ENCODE measurements at places on chromosomes 6 and 20. TPM values are rescaled to one million over a fixed set of nuclear protein-coding genes. Genes with fewer than 3 reads are reported as not detected.

DNA sequence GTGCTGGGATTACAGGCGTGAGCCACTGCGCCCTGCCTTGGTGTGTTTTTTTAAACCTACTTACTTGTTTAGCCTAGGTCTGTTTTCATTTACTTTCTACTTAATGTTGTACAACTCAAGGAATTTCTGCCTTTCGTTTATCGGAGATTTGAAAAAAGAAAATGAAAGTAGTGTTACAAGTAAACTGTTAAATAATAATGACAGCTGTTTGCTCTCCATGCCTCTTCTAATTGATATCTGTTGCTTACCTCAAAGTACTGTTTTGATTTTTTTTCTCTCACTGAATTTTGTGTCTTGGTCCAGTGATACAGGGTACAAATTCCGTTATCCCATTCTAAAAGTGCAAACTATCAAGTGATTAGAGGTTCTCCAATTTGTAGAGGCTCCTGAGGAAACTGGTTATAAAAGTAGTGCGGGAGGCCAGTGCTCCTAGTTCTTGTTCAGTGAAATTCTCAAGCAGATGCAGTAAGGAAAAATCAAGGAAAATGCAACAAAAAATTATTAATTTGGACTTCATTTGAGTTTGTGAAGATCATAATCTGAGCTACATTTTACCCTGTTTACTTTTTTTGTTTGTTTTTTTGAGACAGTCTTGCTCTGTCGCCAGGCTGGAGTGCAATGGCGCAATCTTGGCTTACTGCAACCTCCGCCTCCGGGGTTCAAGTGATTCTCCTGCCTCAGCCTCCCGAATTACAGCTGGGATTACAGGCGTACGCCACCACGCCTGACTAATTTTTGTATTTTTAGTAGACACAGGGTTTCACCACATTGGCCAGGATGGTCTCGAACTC is 2.2 kb downstream of the UBR2 start:
- DNase-seq: peak; percentile 20

- DNase-seq: no peak
Measured at GRCh38 chr20:19654921-19655320, 103.1 kb upstream of the RIN2 start.

DNA sequence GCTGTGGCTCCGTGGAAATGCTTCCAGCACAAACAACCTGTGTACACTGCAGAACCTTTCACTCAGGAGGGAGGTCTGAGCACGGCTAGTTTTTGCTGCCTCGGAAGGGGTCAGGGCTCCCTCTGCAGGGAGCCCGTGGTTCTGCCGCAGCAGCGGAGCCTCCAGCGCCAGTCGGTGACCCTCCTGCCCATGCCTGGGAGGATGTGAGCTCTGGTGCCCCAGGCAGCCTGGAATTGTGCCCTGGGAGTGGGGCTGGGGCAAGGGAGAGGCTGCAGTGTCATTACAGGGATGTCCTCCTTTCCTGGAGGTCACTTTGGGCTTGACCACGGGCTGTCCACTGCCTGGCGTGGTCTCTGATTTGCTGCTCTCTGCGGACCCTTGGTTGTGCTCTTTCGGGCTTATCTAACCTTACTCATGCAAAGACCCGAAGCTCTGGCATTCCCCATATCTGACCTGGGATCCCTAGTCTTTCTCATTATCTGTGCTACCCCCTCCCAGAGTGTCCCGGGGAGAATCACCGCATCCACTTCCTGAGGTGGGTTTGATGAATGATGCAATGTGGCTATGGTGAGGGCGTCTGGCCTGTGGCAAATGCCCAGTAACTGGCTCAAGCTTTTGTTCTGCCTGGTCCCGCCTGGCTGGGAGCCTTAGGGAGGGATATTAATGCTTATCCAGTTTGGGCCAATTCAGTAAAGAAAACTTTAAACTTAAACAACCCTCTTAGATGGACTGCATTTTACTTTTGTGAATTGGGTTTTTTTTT is 59.6 kb upstream of the TAGAP start:
- DNase-seq: peak; percentile 80

Gene NHSL1
- 3.3 TPM for polyA plus RNA-seq

GRCh38 chr20:44071057-44071456 is 115.9 kb downstream of the JPH2 start:
- no peak for DNase-seq

DNA sequence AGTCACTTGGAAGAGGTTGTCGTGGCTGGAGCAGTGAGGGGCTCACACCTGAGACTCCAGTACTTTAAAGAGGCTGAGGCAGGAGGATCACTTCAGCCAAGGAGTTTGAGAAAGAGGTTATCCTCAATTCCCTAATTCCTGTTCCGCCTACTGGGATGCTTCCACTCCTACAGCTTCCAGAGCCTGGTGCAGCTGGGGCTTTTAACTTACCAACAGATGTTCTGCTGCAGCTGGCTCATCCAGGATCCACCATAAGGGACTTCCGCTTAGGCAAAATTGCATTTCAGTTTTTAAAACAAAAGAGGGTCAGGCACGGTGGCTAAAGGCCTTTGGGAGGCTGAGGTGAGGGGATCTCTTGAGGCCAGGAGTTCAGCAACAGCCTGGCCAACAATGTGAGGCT is 59.1 kb upstream of the CDYL start:
- no peak for DNase-seq

Gene GABRR2
- polyA plus RNA-seq: not detected

Gene NNAT
- 0.90 TPM for polyA plus RNA-seq

DNA sequence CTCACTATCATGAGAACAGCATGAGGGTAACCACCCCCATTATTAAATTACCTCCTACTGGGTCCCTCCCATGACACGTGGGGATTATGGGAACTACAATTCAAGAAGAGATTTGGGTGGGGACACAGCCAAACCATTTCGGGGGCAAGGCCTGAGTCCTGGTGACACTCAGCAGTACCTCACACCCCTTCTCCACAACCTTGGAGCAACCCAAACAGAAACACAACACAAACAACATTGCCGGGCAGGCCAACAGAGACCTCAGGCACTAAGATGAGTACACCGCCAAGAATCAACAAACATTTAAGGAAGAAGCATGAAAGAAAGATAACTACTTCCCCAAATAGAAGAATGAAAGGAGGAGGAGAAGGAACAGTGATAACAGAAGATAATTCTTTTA is 16.9 kb downstream of the MOCS1 start:
- no peak for DNase-seq

- peak; percentile 88 for DNase-seq
Measured at GRCh38 chr6:25014791-25015560, 79.2 kb upstream of the RIPOR2 start.

Gene C6orf47
- 19.4 TPM for polyA plus RNA-seq

Gene PCMT1
- polyA plus RNA-seq: 184 TPM
